8988T (cell line): ENCODE measurements at places on chromosomes 11 and 22.
A peak's percentile ranks its signal among the peaks of the same experiment; 100 is the strongest.

- peak; percentile 94 for DNase-seq
These were observed 25.1 kb upstream of the RELT start for GRCh38 chr11:73350908-73351636.

GRCh38 chr11:122268601-122269130 is 152.7 kb upstream of the BLID start:
- DNase-seq: no peak

DNA sequence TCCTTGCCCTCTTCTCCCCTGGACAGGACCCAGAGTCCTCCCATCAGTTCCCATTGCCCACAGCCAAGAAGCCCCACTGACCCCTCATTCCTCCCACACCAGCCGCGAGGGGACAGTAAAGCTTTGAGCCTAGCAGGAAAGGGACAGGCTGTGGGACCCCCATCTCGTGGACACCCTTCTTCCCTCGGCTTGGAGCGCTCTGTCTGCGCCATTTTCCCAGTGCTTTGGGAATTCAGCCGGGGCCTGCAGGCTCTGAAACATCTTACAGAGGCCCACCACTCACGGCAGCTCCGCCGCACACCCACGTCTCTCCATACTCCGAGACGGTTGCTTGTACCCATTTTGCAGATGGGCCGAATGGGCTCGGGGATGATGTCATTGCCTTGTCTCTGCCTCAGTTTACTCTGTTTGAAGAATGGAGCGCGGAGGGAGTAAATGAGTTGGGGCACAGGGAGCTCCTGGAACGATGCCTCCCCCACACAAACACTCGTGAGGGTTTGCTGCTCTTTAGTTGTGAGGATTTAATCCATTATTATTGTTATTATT is 447.7 kb downstream of the TBC1D22A start:
- DNase-seq: no peak

DNA sequence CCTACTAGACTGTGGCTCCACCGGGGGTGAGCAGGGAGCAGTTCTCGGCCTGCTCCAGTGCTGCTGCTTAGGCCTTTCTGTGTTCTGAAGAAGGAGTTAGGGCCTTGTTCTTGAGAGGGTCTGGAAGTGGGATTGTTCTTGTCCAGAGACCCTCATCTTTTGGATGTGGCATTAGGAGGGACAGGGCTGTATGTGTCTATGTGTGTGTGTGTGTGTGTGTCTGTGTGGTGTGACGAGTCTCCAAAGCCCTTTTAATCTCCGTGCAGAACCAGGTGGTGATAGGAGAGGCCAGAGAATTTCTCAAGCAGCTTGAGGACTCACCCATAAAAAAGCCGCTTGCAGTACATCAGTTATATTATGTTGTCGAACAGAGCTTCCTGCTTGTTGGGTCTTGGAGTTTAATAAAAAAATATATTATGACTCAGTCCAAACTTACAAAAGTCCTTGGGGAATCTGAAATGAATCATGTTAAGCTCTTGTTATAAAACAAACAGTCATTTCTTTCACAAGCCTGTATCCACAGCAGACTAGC is 196.5 kb downstream of the TENM4 start:
- DNase-seq: no peak

DNA sequence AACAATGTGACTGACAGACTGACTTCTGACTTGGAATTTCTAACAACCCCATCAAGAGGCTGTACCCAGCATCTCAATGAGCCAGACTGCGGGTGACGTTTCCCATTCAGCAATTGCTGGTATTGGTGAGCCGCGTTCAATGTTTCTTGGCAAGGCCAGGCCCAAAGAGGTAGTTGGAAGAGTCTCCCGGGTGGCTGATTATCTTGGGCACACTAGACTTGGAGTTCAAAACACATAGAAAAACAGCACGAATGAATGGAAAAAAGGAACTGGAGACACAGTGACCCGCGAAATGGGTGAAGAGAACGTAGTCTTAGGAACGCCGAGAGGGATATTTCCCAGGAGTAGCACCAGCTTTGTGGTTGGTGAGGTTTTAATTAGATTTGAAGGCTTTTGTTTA is 115.7 kb downstream of the RPS6KA4 start:
- no peak for DNase-seq

DNA sequence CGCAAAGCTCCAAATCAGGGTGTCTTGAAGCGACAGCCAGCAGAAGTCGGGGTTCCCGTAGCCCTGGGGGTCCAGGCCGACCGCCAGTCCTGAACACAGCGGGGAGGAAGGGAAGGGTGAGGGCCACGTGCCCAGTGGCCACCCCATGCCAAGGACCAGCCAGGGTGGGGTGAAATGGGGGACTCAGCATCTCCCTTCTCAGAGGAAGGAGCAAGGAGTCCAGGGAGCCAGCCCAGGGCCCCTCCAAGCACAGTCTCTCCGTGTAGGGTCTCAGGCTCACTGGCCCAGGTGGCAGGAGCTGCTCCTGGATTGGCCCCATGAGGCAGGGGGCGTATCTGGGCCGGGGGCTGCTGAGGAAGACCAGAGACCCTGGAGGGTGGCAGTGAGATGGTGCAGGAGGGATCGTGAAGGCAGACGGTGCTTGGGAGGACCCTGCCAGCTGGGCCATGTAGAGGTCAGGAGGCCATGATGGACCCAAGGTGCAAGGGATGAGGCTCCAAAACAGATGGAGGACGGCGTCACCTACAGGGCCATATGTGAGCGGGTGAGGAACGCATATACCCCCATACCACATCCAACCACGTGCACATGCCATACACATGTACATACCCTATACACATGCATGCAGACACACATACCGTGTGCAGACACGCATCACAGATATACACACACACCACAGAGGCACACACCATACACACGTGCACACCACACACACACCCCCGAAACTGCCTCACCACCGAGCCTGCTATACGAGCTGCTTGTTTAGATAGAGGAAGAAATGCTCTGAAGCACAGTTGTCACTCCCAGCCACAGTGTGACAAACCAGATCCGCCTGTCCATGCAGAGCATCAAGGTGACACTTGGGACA is 34.4 kb downstream of the TRMU start:
- no peak for DNase-seq

DNA sequence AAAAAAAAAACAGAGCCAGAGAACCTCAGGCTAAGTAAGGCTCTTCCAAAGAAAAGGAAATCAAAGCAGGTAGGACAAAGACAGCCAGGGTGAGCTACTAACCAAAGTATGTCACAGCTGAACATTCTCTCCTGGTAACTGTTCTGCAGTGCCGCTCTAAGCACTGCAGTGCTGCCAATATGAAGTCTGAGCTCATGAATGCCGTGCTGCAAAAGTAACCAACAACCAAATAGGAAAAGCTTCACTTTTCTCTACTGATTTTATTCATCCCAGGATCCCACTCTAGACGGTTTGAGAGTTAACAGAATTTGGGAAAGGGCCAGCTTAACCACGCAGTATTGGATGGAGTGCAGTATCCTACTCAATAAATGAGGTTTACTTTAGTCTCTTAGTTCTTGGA is 3.5 kb downstream of the SIK3 start:
- DNase-seq: no peak

DNA sequence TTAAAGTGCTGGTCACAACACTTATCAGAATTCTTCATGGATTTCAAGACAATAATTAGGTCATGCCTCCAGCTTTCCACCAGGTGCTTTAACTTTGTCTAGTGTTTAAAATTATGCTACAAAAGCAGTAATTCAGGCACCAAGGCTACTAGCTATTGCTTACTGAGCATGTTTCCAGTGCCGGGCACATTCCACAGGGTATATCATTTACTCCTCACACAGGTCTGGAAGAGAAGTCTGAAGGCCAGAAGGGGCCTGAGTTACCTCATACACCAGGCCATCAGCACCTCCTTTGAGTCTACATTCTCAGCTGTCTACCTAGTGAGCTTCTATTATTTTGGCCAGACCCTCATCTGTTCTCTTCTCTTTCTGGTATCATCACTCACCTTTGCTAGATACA is 41.7 kb upstream of the LMO2 start:
- no peak for DNase-seq

DNA sequence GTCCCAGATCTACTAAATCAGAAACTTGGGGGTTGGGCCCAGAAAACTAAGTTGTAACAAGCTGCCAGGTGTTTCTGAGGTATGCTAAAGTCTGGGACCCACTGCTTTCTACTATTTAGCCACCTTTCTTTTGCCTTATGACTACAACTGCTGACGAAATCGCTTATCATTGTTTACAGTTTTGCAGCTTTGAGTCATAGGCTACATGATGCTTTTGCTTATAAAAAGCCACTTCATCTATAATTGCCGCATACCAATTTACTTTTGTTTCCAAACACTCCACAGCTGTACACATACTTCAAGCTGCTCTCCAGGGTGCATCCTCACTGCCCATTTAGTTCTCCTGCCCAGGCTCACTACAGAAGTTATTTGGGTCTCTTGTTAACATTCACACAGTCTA is 144.7 kb downstream of the ENTHD1 start:
- no peak for DNase-seq

DNA sequence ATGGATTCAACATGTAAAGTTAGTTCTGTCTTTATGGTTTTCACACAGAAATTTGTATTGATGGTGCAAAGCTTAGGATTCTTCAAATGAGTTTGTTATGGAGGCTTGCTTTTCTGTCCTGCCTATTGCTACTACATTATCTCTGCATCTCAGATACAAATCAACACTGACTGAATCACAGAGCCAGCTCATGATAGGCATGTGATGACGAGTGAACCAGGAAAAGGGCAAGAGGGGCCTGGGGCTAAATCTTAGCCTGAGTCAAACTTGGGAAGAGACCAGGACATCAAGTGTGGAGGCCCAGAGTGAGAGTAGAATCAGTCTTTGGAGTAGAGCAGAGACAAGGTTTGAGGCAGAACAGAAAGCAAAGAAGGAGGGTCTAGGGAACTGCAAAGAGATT is 107.1 kb upstream of the CD44 start:
- DNase-seq: no peak

DNA sequence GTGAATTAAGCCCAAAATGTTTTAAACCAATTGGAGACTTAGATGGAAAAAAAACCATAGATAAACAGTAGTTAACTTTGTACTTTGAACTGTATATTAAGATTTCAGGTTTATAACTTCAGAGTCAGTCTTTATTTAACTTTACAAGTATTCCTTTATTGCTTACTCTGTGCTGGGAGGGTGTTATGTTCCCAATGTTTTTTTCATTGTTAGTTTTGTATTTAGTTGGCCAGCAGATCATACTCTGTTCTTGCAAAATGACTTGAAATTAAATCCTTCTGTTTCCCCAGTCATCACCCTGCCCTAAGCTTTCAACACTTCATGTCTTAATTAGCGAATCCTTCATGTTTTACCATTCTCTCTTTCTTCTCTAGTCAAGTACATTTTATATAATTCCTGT is 25.3 kb downstream of the SIK2 start:
- DNase-seq: no peak

DNA sequence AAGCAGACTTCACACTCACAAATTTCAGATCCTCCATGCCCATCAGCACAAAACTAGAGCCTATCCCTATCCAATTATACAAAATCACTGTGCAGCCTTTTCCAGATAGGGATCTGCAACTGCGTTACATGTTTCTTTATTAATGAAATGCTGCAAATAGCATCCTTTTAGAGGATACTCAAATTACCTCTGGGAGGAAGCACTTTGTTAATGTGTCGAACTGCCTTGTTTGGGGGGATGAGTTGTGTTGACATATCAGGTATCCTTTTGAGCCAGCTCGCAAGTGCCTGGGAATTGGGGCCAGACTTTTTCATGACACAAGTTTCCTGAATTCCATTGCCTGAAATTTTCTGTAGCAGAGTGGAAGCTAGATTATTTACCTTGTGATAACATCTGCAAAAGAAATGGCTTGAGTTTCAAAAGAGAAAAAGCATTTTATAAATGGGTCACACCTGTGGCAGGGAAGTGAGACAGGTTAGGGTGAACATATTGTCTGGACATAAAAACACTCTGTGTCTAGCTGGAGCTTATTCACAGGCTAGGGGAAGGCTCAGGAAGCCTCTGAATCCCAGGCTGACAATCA is 299.1 kb upstream of the MTNR1B start:
- DNase-seq: no peak

DNA sequence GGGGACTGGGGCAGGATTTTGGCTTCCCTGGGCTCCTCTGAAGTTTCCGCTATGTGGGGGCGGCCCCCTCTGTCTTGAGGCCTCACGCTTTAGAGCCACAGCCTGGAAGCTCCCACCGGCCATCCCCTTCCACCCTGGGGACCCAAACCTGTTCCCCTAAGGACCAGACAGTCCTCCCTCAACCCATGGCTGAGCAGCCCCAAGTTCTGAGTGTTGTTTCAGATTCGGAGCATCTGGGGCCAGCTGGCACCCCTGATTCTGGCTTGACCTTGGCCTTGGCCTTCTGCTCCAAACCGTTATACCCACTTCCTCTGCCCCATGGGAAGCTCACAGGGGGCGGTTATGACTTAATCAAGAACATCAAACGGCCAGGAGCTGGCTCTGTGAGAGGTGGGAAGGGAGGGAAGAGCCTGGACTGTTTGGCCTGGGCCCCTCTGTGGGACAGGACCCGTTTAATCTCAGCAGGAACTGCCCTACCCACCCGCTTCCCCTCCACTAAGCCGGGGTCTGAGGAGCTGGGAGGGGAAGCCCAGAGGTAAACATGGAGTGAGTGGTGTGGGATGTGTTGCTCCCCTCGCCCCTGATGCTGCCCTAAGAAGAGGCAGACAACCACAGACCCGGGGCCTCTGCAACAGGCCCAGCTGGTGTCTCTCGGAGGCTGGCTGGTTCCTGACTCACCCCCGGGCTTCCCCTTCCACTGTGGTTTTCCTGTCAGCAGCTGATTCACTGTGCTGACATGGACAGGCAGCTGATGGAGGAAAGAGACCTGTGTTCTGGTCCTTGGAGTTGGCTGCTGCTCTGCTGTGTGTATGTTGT is 3.4 kb downstream of the CD82 start:
- DNase-seq: peak; percentile 92

DNA sequence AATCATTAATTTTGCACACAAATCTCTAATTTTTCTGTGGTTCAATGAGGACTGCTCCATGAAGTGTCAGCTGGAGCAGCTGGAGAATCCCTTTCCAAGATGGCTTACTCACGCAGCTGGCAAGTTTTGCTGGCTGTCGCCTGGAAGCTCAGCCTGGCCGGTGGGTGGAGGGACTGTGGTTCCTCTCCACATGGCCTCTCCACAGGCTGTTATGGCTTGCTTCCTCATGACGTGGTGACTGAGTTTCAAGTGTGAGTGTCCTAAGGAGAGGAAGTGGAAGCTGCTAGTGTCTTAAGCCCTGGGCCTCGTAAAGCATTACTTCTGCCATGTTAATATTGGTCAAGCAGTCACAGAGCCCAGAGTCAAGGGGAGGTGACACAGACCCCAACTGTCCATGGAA is 14.0 kb upstream of the NRIP3 start:
- no peak for DNase-seq

GRCh38 chr11:64198511-64198910 is 8.0 kb upstream of the FERMT3 start:
- no peak for DNase-seq
